AG09319 (cell line): ENCODE measurements at places on chromosomes 5 and 9.

DNA sequence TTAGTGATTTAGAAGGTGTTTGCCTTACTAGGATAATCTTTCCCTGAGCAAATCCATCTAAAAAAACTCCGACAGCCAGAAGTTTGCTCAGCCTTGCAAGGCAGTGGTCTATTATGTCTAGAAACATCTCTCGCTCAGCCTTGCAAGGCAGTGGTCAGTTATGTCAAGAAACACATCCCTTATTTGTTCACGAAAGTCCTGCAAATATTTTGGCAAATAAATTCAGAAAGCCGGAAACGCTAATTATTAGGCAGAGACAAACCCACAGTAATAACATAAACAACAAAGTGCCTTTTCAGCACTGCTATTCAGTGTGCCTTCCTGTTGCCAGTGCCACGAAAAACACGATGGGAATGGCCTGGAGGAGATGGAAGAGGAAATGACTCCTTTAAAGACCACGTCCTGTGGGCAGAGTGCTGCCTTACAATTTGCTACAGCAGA, 184.5 kb downstream of the GNAQ start:
- no peak for DNase-seq

- no peak for DNase-seq
Measured at GRCh38 chr9:2029666-2030170, 14.6 kb downstream of the SMARCA2 start.

GRCh38 chr9:91202736-91203283, 158.9 kb downstream of the AUH start:
- no peak for DNase-seq

GRCh38 chr5:71973563-71973962, 133.7 kb upstream of the MAP1B start:
- DNase-seq, result no peak

DNA sequence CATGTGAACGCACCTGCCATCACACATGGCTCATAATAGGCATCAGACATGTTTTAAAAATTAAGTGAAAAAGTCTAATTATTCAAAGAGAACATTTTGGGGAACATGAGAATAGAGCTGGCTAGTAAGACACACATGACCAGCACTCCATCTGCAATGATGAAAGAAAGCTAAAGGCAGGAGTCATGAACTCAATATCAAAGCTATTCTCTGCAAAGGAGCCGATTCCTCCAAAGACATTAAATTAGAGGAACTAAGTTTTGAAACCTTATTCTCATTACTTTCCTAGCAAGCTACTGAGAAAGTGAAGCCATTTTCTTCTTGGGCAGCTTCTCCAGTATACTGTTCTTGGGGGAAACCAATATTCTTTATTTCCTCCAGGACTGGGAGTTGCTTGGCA, 172.0 kb downstream of the CRB2 start:
- DNase-seq, result no peak

- no peak for DNase-seq
Measured at GRCh38 chr9:38486056-38486615, 61.9 kb upstream of the IGFBPL1 start.

DNA sequence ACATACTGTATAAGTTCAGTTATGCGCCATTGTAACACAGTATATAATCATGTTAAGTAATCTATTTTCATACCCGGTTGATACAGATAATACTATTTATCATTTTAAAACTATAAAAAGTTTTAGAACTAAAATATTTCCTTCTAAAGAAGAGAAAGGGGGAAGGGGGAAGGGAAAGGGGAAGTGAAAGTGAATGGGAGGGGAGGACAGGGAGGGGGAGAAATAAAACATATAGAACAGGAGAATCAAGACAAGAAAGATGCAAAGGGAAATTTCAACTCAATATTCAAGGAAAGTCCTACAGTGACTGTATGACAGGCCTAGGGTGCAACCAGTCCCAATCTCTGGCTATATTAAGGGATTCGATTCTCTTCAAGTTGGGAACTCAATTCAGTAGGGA, 1278.8 kb downstream of the MAT2B start:
- no peak for DNase-seq

- DNase-seq, result no peak
Measured at GRCh38 chr9:120965344-120966012, 38.9 kb upstream of the TRAF1 start.

DNA sequence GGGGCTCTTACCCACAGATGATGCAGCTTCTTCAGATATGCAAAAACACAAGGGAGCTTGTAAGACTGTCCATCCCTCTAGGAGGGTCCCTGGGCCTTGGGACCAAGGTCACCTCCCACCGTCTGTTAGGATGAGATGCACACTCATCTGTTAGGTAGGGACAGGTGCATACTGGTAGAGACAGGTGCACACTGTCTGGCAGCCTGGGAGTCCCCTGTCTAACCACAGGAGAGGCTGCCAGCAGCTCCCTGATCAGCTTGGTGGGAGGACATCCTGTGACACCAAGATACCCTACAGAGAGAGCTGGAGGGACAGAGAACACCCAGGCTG, 13.2 kb downstream of the TSPAN17 start:
- DNase-seq, result no peak

DNA sequence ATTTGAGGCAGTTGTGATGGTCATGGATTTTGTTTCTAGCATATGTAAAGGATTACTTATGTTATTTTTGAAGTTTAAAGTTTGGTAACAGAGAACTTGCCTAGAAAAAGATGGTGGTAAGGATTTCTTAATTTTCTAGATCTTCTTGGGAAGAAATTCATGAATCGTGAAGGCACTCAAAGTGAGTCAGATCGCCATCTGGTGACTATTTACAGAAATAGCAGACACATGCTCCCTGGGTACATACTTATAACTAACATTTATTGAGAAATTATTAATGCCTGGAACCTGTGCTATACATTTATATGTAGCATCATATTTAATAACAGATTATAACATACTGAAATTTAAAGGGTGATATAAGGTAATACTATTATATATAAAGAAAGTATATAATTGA, 299.7 kb downstream of the IZUMO3 start:
- DNase-seq, result no peak

- DNase-seq, result no peak
Measured at GRCh38 chr5:68419081-68419636, 203.6 kb downstream of the PIK3R1 start.

- DNase-seq, result no peak
Measured at GRCh38 chr5:62778316-62779009, 199.8 kb downstream of the LRRC70 start.
